ENCODE measurements at places on chromosomes 16 and 17. TPM values are rescaled to one million over a fixed set of nuclear protein-coding genes. Genes with fewer than 3 reads are reported as not detected.

The C16orf96 gene
- 0.32 TPM for total RNA-seq

The NT5M gene
- total RNA-seq, result 1.9 TPM

GRCh38 chr17:74201250-74201649 lies 2.2 kb upstream of the RPL38 start:
- no peak for DNase-seq

The ERN2 gene
- 0.29 TPM for total RNA-seq

DNA sequence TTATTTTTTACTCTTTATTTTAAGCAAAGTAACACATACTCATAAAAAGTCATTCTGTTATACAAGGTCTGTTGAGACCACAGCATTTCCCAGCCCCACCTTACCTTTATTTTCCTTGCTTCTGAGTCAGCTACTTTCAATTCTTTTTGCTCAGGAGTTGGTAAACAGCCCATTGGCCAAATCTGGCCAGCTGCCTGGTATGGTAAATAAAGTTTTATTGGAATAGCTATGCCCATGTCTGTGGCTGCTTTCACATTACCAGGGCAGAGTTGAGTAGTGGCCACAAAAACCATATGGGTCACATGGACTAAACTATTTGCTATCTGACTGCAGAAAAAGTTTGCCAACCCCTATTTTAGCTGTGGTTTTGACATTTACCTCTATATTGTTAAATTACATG lies 3.4 kb upstream of the NSRP1 start:
- no peak for DNase-seq

- DNase-seq, result no peak
Measured at GRCh38 chr17:27315796-27316465, 22.0 kb downstream of the WSB1 start.

The CTRL gene
- 0.96 TPM for total RNA-seq

- DNase-seq, result no peak
Measured at GRCh38 chr17:57872536-57872935, 22.7 kb upstream of the MRPS23 start.

DNA sequence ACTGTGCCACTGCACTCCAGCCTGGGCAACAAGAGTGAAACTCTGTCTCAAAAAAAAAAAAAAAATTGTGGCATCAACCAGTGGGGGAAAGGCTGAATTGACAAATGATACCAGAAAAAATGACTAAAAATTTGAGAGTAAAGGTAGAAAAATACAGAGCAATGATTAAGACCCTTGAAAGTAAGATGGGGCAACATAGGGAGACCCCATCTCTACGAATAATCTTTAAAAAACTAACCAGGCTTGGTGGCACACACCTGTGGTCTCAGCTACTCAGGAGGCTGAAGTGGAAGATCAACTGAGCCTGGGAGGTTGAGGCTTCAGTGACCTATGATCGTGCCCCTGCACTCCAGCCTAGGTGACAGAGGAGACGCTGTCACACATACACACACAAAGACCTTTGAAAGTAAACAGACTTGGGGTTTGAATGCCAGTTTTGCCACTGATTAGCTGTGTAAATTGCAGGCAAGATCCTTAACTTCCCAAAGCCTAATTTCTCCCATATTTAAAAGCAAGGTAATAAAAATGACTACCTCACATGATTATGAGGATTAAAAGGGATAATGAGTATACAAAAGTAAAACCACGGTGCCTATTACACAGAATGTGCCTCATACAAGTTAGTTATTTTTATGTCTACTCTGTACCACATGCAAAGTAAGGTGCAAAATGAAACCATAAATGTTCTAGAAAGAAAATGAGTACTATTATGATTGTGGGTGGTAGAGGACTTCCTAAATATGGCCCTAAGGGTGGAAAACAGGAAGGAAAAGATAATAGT lies 21.7 kb upstream of the PAFAH1B1 start:
- no peak for DNase-seq

- no peak for DNase-seq
Measured at GRCh38 chr16:49521734-49522325, 148.2 kb downstream of the C16orf78 start.

DNA sequence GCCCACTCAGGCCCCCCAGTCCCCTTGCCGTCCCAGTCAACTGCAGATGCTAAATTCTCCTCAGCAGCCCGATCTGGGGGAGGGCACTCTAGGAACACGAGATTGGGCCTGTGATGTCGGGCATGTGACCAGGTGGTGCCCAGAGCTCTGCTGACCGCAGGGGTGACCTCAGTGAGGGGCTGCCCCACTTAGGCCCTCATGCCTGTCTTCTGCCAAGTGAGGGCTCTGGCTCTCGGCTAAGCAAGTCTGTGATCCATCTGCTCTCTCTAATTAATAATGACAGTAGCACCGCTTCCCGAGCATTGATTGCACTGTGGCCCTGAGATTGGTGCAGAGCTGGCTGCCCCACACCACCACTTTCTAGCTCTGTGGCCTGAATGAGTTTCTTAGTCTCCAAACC lies 138.8 kb downstream of the MRM1 start:
- no peak for DNase-seq

GRCh38 chr16:12655537-12655936 lies 148.2 kb downstream of the CPPED1 start:
- no peak for DNase-seq

The ASB16 gene
- not detected for total RNA-seq

- DNase-seq, result no peak
Measured at GRCh38 chr17:17902877-17903276, 66.1 kb upstream of the SREBF1 start.

The GNG13 gene
- total RNA-seq, result not detected

The GJD3 gene
- total RNA-seq, result 2.8 TPM

GRCh38 chr17:46862949-46863348 lies 11.6 kb downstream of the WNT9B start:
- no peak for DNase-seq

DNA sequence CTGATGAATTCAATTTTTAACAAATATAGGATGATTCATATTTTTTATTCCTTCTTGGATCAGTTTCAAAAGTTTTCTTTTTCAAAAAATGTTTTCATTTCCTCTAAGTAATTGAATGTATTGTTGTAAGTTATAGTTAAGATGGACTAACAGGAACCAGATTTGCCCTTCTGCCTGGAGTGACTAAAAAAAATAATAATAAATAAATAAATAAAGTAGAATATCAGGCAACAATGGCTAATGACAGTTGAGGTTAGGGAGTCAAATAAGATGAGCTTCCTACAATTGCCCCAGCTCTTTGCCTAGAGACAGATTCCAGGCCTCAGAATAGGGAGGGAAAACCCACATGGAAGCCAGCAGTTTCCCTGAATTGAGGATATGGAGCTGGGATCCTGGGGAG lies 73.7 kb upstream of the MSI2 start:
- no peak for DNase-seq

The CYGB gene
- total RNA-seq, result 34.3 TPM

The CYLD gene
- total RNA-seq, result 48.3 TPM

GRCh38 chr16:29848420-29849297 lies 14.4 kb downstream of the CDIPT start:
- DNase-seq, result peak; percentile 91

The CCL22 gene
- total RNA-seq, result 3.8 TPM

GRCh38 chr17:67559381-67559966 lies 158.3 kb upstream of the NOL11 start:
- no peak for DNase-seq

The SP2 gene
- total RNA-seq, result 16.9 TPM

- no peak for DNase-seq
Measured at GRCh38 chr16:85640585-85640984, 27.5 kb downstream of the GSE1 start.

GRCh38 chr17:82952019-82952418 lies 112.2 kb upstream of the ZNF750 start:
- peak; percentile 41 for DNase-seq

GRCh38 chr17:40122136-40122998 lies 596 bp downstream of the MSL1 start:
- peak; percentile 85 for DNase-seq

The TBC1D3 gene
- total RNA-seq, result not detected

GRCh38 chr16:83722456-83723183 lies 85.2 kb upstream of the HSBP1 start:
- no peak for DNase-seq

DNA sequence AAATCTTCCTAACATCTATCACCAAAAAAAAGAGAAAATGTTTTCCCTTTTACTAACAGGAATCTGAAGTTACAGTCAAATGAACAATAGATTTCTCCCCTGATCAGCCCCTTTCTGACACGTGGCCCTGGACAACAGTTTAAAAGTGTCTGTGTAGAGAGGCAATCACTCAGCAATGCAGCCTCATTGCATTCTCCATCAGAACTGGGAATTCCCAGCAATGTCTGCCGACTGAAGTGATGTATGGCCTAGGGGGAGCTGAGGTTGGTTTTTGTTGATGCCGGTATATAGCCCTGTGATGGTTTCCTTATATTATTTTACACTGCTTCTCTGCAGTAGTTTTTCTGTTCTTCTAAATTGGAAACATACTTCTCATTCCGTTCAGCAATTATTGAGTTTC lies 904.3 kb upstream of the CDH8 start:
- no peak for DNase-seq

The RAB40C gene
- 47.6 TPM for total RNA-seq

- DNase-seq, result peak; percentile 57
Measured at GRCh38 chr17:78785011-78785662, 3.1 kb upstream of the CYTH1 start.

- no peak for DNase-seq
Measured at GRCh38 chr17:44355642-44356099, 8.0 kb downstream of the FAM171A2 start.

The DNAAF8 gene
- total RNA-seq, result 0.58 TPM

DNA sequence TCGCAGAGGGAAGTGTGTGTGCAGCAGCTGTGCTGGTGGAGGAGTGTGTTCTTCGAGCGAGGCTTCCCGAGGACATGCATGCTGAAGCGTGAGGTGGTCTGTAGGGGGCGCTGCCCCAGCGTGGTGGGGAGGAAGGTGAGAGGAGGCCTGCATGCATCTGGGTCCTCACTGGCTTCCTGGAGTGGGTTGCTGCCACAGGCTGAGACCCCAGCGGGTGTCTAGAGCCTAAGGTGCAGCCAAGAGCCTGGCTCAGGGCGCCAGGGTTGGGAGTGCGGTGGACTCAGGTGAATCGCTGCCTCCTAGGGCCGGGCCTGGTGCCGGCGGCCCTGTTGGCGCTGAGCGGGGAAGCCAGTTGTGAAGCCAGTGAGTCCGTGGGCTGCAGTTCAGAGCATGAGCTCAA lies 7.5 kb upstream of the HSD3B7 start:
- no peak for DNase-seq

DNA sequence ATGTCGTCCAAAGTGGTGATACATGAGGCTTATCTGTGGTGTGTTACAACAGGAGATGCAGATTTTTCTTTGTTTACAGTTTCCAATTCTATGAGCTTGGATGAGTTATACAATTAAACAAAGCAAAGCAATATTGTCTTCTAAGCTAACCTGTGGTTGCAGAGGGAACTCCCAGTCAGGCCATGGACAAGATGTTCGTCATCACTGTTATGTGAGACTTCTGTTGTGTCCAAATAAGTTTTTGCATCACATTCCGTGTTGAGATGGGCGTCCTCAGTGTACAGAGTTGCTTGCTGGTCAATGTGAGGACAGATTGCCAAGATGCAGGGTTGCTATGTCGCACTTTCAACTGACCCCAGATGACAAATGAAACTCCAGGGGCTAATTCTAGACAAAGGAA lies 189.3 kb downstream of the IRF8 start:
- DNase-seq, result no peak

The IL21R gene
- total RNA-seq, result 3.9 TPM

- peak; percentile 93 for DNase-seq
Measured at GRCh38 chr16:2532494-2533141, 1.4 kb upstream of the CEMP1 start.

All from upper lobe of right lung (tissue), 1 donor.